Activated CD4-positive, alpha-beta T cell treated with anti-CD3 and anti-CD28 coated beads, Interleukin-2, amount 50 U/mL, for 16 hours (primary cell): ENCODE measurements at places on chromosomes 7 and 10.

DNA sequence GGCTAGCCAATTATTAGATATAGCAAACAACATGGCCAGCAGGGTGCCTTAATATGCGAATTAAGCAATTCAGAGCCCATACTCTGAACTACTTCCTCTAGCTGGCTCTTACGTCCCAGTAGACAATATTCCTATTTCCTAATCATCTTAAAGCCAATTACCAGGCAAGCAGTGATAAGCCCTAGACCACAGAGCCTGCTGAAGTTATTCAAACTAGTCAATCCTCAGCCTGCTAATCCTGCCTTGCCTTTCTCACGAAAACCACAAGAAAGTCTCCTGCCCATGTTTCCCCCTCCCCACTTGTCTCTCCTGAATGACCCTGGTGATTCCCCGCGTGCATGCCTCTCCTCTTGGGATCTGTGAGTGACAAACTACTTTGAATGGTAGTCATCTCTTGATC, 86.8 kb upstream of the CACNA2D1 start:
- DNase-seq: no peak

DNA sequence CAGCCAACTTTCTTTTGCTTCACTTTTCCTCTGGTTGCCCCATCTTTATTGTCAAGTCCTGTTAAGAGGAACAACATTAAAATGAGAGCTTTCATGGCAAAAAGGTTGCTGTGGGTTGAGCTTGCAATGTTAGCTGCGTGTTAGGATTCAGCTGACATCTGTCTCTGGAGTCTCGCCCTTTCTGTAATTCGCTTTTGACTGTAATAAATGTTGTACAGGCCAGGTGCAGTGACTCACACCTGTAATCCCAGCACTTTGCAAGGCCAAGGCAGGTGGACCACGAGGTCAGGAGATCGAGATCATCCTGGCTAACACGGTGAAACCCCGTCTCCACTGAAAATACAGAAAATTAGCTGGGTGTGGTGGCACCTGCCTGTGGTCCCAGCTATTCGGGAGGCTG, 24.1 kb downstream of the MNX1 start:
- DNase-seq: no peak

DNA sequence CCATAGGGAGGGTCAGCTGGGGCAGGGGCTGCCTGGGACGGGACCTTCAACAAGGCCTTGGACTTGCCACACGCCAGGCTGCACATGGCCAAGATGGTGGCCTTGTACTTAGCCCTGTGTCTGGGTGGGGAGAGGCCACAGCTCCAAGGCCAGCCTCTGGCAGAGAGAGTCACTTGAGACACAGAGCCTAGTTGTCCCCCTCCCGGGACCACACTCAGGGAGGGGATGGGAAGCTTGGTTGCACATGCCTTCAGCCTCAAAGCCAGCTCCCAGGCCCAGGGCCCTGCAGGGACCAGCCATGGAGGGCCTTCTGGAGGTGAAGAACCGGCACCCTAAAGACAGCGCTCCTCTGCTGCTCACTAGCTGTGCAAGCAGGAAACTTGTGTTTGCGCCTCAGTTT, 16.7 kb downstream of the MMRN2 start:
- no peak for DNase-seq

GRCh38 chr10:100827819-100828737, 82.7 kb downstream of the PAX2 start:
- peak; percentile 27 for DNase-seq

GRCh38 chr7:159095979-159096411, 48.7 kb downstream of the VIPR2 start:
- DNase-seq: no peak

DNA sequence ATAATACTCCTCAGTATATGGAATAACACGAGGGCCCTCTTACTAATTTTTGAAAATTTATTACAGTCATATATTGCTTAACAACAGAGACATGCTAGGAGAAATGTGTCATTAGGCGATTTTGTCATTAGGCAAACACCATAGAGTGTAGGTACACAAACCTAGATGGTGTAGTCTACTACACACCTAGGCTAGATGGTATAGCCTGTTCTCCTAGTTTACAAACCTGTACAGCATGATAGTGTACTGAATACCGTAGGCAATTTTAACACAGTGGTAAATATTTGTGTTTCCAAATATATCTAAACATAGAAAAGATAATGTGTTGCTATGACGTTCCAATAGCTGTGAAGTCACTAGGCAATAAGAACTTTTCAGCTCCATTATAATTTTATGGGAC, 12.8 kb downstream of the OR2F1 start:
- DNase-seq: no peak

GRCh38 chr7:91527460-91527859, 263.2 kb downstream of the FZD1 start:
- no peak for DNase-seq

- no peak for DNase-seq
Measured at GRCh38 chr7:112529521-112529920, 48.7 kb downstream of the LSMEM1 start.

DNA sequence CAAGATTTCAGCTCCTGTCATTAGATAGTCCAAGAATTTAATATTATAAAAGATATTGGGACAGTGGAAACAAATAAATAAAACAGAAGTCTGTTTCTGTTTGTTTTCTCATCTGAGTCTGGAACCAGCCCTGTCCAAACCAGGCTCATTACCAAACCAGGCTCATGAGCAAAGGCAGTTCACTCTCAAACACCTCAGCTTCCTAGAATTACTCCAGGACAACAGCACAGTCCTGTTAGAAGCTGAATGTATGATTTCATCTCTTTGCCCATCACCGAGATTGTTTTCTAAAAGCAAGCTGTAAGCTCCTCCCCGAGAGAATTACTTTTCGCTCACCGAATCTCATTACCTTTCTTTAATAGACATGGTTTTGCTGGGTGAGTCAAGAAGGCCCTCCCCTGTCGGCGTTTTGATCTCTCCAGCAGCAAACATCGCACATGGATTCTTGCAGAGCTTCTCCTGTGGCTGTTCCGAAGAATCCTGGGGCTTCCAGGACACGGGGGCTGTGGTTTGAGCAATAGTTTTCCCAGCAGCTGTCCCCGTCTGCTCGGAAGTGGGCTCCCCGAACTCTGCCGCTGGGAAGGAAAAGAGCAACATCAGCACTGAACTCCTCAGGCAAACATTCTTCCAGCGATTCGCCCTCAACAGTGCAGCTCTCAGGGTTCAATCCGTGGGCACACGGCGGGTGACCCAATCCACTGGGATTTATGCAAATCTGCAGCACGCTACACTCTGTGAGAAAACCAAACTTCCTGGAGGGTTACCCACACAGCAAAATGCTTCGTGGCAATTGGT, 112.5 kb downstream of the SVIL start:
- no peak for DNase-seq

DNA sequence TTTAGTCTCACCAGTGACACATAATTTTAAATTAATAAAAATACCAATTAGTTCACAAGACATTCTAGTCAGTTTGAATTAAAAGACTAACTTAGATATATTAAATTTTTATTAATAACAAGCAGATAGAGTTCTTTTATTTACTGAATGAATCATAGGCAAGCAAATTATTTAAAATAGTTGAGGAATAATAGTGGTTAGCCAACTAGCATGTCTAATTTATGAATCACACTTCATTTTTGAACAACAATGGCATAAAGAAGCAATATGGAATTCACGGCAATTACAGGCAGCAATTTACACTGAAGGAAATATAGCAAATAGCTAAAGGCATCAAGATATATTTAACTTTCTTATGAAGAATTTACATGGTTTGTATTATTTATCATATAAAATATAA, 187.0 kb upstream of the SLC26A5 start:
- DNase-seq: no peak

DNA sequence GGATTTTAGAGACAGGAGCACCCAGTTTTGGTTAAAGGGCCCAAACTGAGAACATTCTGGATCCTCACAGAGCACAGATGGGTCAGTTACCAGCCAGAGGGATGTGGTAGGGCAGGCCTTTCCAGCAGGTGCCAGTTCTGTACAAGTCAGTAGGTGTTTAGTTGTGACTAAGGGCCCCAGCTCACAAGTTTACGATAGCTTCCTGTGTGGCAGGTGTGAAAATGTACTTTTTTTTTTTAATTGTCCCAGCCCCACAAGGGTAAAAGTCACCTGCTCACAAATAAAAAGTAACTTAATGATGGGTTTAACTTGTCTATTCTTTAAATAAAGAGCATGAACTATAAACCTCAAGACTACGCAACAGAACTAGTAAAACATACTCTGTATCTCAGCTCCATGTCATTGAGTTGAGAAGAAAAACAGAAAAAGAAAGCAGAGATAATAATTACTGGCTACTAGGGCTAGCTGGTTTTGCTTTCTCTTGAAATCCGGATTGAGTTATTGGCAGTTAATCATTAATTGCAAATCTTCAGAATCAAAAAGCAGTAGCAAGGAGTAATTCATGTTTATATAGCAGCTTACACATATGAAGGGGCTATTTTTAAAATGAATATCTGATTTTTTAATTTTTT, 15.4 kb downstream of the NFE2L3 start:
- DNase-seq: peak; percentile 59

DNA sequence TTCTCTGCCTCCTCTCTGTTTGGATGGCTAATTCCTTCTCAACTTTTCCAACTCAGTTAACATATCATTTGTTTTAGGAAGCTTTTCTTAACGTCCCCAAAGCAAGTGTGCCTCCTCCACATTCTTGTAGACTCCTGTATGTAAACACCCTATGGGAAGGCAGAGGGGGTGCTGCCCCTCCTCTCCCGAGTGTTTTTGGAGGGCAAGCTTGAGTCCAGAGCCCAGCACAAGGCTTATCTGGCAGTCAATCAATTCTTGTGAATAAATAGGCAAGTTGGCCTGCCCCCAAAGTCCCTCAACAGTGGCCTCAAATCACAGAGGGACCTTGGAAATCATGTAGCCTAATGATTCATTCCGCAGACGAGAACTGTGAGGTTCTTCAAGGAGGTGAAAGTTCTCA, 305.6 kb downstream of the RPS24 start:
- DNase-seq: no peak

GRCh38 chr7:98125759-98126158, 19.1 kb downstream of the LMTK2 start:
- no peak for DNase-seq

DNA sequence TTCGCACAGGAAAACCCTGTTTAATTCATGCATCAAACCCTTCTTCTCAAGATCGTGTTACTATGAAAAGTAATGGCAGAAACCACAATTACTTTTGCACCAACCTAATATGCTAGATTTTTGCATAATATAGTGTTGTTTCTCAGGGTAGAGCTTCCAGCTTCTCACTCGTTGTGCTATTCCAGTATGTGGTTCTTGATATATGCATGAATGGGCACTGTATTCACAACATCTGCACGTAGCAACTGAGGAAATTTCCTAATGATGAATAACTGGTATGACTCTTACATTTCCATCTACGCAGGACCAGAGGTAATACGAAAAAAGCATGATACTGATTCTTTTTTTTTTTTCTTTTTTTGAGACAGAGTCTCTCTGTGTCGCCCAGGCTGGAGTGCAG, 326.6 kb upstream of the GALNT17 start:
- no peak for DNase-seq
